ENCODE measurements at places on chromosomes 3 and 15. TPM values are rescaled to one million over a fixed set of nuclear protein-coding genes. Genes with fewer than 3 reads are reported as not detected.

- no peak for DNase-seq
Measured at GRCh38 chr15:82165948-82166376, 96.6 kb downstream of the EFL1 start.

DNA sequence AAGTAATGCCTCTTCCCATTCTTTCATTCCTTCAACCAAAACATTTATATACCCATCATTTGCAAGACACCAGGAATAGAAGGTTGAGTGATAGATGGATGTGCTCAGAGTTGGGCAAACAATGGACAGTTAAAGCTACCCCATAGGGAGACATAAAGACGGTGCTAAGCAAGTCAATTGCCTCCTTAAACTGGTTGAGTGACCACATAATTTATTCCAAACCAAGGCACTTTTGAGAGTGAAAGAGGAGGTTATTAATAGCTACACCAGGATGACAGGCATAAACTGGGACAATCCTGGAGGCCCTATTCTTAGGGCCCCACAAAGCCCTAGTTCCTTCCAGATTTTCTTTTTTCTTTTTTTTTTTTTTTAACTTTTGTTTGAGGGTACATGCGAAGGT is 21.4 kb upstream of the DYNC1LI1 start:
- no peak for DNase-seq

- peak; percentile 59 for DNase-seq
Measured at GRCh38 chr15:49045751-49046219, 461 bp downstream of the SECISBP2L start.

DNA sequence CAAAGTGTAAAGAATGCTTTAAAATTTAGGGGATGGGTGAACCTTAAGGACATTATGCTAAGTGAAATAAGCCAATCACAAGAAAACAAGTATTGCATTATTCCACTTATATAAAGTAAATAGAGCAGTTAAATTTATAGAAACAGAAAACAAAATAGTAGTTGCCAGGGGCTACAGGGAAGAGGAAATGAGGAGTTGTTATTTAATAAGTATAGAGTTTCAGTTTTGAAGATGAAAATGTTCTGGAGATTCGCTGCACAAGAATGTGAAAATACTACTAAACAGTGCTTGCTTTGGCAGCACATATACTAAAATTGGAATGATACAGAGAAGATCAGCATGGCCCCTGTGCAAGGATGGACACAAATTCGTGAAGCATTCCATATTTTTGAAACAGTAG is 32.0 kb downstream of the DNAH12 start:
- DNase-seq: no peak

GRCh38 chr3:51378726-51379125 is 6.4 kb upstream of the MANF start:
- no peak for DNase-seq

DNA sequence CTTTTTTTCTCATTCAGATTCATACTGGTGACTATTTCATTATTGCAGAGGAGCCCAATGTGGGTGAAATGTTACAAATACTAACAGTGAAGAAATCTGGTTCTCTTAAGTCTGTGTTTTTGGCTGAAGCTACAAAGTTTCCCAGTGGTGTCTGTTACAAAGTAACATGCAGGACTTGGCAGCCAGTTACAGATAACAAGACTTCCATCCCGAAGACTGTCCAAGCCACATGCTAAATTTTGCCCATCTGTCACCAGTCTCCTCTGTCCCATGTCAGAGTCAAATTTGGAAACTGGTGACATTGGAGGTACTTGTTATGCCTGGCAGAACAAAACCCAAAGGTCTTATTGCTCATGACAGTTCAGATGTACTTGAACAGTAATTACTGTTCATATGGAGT is 269.2 kb upstream of the GOLIM4 start:
- no peak for DNase-seq

DNA sequence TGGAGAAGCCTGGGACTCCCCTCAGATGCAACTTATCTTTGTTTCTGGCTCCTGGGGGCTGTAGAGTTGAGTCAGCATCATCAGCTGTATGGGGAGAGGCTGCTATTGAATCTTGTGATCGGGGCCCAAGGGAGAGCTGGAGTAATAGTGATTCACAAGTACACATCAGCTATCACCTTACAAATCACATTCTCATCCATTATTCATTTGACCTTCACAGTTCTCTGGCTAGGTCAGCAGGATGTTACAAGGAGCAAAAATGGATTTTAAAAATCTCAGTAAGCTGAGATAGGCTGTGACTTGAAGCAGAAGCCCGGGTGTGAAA is 175.0 kb downstream of the OPA1 start:
- no peak for DNase-seq

- DNase-seq: no peak
Measured at GRCh38 chr3:14510838-14511622, 29.1 kb downstream of the GRIP2 start.

- DNase-seq: no peak
Measured at GRCh38 chr3:149203758-149204157, 17.9 kb downstream of the CP start.

- no peak for DNase-seq
Measured at GRCh38 chr3:154177406-154177805, 56.2 kb downstream of the ARHGEF26 start.

GRCh38 chr15:57272771-57273357 is 103.4 kb upstream of the CGNL1 start:
- no peak for DNase-seq

DNA sequence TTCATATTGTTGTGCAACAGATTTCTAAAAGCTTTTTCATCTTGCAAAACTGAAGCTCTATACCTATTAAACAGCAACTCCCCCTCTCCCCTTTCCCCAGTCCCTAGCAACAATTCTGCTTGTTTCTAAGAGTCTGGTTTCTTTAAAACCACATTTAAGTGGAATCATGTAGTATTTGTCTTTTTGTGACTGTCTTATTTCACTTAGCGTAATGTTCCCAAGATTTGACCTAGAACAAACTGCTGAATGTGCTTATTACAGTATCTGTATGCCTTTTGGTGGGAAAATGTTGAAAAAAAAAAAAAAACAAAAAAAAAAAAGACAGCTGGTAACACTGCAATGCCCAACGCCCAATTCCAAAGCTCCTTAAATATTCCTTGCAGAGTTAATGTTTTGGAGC is 19.5 kb upstream of the SPESP1 start:
- DNase-seq: no peak

GRCh38 chr15:42135351-42135750 is 21.1 kb downstream of the PLA2G4F start:
- no peak for DNase-seq

DNA sequence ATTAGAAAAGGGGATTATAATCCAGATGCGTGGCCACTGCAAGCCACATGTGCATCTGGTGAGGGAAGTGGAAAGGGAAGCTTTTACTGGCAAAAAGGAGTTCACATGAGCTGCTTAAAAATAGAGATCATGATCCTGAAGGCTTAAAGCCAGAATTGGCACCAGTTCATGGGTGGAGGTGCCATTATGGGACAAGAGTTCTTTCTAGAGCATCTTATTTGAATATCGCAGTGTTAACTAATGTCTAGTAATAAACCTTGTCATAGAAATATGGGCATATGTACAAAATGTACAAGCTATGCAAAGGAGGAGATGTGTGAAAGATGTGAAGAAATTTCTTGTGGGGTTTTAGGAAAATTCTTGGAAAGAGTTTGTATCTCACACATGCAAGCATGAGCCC is 178.4 kb upstream of the CBLB start:
- DNase-seq: no peak

- no peak for DNase-seq
Measured at GRCh38 chr3:13482106-13482690, 2.1 kb downstream of the HDAC11 start.

GRCh38 chr3:39443530-39443929 is 23.9 kb upstream of the MOBP start:
- no peak for DNase-seq

The HTR3E gene
- total RNA-seq: not detected

The OPA1 gene
- 25.0 TPM for total RNA-seq

The PLCB2 gene
- not detected for total RNA-seq

The CDHR4 gene
- total RNA-seq: not detected

The CCK gene
- total RNA-seq: not detected

The ALDH1A2 gene
- total RNA-seq: 18.9 TPM

The EIF1B gene
- total RNA-seq: 7.4 TPM

The TMEM207 gene
- total RNA-seq: not detected
